CD14-positive monocyte (primary cell): ENCODE measurements at places on chromosomes 6 and 20.
A peak's percentile ranks its signal among the peaks of the same experiment; 100 is the strongest.

DNA sequence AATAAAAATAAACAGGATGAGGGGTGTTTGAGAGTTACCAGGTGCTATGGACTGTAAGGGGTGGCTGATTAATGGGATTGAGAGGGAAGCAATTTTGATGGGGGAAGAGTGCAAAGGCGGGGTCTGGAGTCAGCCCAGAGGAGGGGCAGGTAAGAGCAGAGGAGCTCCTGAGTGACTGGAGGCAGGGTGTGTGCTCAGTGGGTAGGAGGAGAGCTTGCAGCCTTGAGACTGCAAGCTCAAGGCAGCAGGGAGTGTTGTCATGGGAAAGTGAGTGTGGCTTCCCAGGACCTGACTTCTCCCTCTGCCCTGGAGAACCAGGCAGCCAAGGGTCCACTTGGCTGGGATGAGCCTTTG, 54.2 kb downstream of the RAB44 start:
- DNase-seq: no peak

DNA sequence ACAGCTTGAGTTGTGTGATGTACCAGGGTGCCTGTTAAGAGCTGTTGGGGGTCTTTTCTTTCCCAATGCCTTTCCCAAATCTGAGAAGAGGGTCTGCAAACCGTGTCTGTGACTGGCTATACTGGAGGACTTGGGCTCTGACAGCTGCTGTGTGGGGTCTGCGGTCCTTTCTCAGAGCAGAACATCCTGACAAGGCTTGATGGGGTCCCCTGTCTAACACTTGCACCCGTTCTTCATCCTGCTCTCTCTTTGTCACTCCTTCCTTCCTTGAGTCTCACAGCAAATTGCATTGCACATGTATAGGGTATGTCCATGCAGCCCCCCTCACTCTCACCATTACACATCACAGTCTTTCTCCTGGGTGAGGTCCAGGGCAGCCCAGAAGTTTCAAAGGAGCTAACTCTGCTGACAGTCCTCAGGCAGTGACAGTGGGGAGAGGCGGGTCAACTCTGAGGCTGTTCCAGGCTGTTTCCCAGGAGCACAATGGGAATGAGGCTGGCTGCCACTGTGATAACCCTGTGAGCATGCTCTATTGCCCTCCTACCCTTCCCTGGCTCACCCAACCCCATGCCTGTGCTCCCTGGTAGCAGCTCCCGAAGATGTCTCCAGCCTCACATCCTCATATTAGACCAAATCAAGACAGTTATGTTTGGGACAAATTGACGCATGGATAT, 163.2 kb upstream of the GGTLC1 start:
- no peak for DNase-seq

- DNase-seq: peak; percentile 29
Measured at GRCh38 chr6:157510323-157511188, 129.6 kb downstream of the ZDHHC14 start.

DNA sequence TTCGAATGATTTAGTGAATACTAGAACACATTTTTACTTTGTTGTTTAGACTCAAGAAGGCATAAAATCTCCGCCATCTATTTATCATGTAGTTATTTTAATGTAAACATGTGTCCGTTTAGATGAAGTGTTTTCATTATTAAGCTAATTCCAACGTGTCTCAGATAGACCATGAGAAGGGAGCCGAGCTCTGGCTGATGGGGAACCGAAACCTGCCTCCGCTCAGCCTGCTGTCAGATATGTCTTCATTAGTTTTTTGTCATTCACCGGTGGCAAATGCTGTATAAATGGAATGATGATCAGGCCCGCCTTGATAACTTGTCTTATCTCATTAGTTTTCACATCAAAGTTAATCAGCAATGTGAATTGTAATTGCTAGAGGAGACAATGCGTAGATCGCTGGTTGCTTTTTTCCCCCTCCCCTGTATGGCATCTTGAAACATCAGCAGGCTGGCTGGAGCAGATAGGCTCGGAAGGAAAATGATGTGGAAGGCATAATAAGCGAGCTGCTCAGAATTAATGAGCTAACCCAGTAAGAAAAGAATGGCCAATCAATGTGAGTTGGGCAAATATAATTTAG, 136.4 kb downstream of the LINC00237 start:
- DNase-seq: no peak

GRCh38 chr6:8400663-8401062, 34.7 kb downstream of the SLC35B3 start:
- no peak for DNase-seq

GRCh38 chr6:89432875-89433251, at the start of gene ANKRD6:
Gene ANKRD6, plus strand, starts transcription at chr6:89433152. Its CDS starts 133,825 bp downstream, at chr6:89566977.
- DNase-seq: peak; percentile 52

DNA sequence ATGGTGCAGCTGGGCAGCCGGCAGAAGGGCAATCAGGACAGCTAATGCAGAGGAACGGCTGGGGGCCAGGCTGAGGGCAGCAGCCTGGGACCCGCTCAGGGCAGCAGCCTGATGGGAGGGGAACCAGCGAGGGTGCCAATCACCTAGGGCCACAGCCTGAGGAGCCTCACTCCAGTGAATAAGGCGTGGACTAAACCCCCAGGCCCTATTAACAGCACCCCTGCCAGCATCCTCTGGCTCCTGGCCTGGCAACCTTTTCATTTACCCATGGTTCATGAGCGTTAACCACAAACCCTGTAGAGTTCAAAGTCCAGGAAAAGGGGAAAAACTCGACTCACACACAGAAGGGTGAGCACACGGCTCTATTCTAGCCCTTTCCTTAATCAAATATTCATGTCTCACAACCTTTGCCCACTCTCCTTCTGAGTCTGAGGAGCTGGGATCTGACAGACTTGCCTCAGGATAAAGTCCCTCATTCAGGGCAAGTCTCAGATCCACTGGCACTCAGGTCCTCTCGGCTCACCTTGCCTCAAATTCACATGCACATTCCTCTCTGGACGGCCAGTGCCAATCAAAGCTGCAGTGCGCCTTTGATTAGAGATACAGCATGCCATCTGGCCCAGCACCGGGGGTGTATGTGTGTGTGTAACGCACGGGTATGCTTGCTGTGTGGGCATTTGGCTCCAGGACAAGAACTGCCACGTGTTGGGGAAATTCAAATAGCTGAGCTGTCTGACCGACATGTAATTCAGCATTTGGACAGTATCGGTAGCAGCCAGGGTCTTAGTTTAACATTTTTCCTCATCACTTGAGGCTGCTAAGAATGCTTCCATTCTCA, 86.9 kb upstream of the TRAF3IP2 start:
- DNase-seq: no peak

DNA sequence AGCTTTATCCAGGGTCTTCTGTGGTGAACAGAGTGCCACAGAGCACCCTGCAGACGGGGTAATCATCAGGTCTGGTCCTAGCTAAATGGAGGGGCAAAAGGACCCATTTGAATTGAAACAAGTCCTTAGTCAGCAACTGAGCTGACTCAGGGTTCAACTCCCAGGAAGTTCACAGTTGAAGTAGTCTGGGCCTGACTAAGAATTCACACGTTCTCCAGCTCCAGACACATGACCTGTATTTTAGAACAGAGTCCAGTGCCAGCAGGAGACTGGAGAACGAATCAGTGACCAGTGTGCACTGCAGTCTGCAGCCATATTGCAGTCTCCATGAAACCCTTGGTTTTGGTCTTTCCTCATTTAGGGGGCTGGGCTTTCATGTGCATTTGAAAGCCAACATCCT, 85.2 kb downstream of the ELOVL4 start:
- no peak for DNase-seq

DNA sequence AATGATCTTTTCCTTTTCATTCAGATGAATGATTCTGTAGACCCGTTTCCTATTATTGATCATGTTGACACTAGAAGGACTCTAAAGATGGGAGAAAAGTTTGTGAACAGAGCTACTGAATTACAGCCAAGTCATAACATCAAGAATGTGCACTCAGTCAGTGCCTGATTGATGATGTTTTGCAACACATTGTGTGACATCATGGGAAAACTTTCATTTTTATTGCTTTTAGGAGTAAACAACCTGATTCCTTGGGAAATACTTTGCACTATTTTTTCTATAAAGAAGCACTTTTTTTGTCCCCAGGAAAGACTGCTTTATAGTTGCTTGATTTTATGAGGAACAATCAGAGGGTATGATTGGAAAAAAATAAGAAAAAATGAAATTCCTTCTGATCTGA, 383.8 kb upstream of the JAG1 start:
- DNase-seq: no peak

DNA sequence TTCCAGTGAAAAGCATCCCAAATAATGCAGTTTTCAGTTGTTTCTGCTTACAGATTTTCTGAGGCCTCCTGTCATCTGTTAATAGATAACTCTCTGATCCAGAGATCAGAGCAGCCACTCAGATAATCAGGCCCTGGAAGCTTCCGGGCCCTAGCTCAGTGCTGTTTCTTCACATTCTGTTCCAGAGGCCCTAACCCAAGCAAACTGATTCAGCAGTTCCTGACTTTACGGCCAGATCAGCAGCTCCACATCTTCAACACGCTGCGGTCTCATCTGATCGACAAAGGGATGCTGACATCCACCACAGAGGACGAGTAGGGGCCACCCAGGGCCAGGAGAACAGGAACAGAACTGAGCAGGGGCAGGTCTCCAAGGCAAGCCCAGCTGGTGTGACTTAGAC, 63.1 kb downstream of the CDS2 start:
- no peak for DNase-seq

DNA sequence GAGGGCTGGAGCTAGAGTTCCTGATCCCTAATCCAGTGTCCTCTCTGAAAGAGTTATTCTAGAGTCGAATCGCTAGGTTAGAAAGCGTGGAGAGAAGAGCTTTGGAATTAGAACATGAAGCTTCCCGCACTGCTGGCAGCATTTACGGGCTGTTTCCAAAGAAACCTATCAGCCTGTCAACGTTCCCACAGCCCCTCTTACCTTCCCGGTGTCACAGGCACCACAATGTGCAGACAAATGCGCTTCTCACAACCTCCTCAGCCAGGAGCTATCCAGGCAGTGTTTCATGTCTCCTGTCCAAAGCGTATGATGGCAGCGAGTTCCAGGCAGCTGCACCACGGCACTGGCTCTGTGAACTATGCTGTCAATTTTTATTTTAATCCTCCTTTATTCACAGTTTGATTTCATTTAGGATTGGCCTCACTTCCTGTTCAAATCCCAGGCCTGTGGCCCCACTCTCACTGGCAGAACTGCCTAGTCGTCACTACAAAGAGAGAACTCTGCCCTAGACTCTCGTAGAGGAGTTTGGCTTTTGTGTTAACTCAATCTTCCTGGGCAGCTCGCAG, 322.8 kb upstream of the SOX4 start:
- no peak for DNase-seq

GRCh38 chr6:169293196-169293595, 39.5 kb upstream of the THBS2 start:
- no peak for DNase-seq

- DNase-seq: no peak
Measured at GRCh38 chr6:81575442-81575841, 177.0 kb downstream of the TENT5A start.

GRCh38 chr6:143299253-143300166, 151.0 kb downstream of the ADAT2 start:
- no peak for DNase-seq

- no peak for DNase-seq
Measured at GRCh38 chr6:1784422-1784884, 174.7 kb downstream of the FOXC1 start.

- DNase-seq: peak; percentile 25
Measured at GRCh38 chr6:147195510-147195909, 8.7 kb upstream of the STXBP5 start.

DNA sequence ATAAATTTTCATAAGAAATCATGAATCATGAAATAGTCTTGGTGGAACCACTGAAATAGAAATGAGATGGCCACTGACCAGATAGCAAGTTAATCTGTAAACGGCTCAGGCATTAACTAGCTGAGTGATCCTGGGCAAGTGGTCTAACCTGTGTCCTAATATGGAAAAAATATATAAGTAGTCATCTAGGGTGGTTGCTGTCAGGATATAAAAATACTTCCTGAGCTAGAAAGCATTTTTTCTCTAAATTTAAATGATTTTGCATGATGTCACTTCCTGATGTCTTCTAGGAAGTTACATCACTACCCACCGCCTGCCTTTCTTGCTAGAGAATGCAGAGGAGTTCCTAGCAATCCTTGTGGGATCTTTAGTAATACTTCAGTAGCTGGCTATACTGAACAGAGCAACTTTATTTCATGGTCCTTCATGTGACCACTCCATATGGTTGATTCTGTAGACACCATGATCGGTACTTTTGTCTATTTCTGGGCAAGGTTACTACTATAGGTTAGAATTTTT, 228.1 kb upstream of the CEP162 start:
- no peak for DNase-seq

DNA sequence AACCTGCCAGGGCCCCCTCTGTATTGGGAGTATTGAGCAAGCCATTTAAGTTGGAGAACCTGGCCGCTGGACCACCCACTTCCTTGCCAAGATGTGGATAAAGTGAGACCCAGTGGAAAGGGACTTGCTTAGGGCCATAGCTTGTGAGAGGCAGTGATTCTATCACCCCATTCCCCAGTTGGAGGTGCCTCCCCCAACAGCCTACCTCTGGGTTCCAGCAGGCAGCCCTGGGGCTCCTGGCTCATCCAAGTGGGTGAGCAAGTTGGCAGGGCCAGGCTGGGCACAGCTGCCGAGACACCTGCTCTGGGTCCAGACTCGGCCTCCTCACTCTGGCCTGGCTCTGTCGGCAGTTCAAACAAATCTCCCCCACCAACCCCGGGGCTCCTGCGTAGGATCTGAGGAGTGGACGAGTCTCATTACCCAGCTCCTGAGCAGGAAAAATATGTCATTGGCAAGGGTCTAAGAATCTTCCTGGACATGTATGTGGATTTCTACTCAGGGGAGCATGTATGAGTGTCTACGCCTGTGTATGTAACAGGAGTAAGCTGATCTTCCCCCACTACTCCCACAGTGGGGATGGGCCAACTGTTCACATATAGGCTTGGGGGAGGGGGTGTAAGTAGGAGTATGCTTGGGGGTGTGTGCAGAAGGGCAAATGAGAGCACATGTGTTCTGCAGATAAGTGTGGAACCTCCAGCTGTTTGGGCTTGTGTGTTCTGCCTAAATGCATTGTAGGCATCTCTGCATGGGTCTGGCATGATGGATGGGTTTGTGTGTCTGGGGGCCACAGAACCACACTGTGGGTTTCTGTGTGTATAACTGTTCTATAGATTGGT, 1.9 kb downstream of the ID1 start:
- no peak for DNase-seq

- DNase-seq: no peak
Measured at GRCh38 chr20:47334022-47334551, 22.4 kb downstream of the ZMYND8 start.
